ENCODE measurements at places on chromosomes 1 and 21.

- DNase-seq, result no peak
These were observed 31.9 kb downstream of the GDAP2 start for GRCh38 chr1:117897551-117897950.

GRCh38 chr1:157969697-157970485 lies 23.6 kb upstream of the KIRREL1 start:
- peak; percentile 85 for DNase-seq

GRCh38 chr1:161074676-161075368 lies 5.1 kb upstream of the ARHGAP30 start:
- DNase-seq, result no peak

DNA sequence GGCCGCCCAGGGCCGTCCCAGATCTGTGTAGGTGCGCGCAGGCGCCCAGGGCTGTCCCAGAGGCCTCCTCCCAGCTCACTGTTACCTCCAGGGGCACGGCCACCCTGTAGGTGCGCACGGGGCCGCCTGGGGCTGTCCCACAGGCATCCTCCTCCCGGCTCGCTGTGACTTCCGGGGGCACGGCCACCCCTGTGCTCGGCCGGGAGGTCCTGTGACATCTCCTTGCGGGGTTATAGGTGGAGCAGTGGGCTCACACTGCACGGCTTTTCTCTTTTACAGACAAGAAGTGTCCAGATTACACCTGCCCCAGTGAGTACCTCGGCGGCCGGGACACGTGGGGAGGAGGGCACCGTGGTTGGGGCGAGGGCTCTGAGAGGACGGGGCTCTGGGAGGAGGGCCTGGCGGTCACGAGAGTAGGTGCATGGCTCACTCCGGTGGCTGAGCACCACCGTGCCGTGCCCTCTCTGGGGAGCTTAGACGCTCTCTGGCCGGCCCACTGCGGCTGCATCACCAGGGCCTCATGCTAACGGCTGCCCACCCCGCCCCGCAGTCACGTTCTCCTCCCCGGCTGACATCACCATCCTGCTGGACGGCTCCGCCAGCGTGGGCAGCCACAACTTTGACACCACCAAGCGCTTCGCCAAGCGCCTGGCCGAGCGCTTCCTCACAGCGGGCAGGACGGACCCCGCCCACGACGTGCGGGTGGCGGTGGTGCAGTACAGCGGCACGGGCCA lies 21.4 kb downstream of the COL6A1 start:
- no peak for DNase-seq

- DNase-seq, result peak; percentile 100
These were observed 53.6 kb upstream of the EFHD2 start for GRCh38 chr1:15355968-15356625.

DNA sequence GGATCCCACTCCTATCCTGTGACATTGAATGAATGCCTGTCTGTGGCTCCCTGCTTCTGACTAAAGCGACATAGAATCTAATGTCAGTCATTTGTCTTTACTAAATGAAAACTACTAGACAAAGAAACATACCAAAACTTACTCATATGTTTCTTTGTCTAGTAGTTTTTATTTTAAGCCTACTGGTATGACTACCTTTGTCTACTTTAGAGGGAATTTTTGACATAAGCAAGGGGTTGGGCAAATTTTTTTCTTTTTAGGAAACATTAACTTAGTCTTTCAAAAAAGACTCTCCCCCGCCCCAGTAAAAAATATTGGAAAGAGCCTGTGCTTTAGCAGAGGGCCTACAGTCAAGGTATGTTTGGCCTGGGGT lies 4.9 kb downstream of the NEK7 start:
- DNase-seq, result no peak

DNA sequence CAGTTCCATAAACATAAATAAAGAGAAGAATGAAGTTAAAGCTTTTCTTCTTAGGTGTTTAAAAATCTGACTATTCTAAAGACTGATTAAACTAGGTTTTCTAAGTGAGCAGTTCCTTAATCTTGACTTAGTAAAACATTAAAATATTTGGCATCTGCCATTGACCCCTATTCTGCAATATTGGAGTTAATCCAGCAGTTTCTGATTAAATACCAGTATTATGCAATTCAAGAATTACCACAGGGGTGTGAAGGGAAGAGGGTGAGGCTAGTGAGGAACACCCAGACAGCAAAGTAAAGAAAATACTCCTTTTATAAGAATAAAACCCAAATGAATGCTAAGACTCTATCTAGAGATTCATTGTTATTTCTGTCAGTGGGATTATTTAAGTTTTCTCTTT lies 40.9 kb downstream of the CLIC4 start:
- DNase-seq, result no peak

DNA sequence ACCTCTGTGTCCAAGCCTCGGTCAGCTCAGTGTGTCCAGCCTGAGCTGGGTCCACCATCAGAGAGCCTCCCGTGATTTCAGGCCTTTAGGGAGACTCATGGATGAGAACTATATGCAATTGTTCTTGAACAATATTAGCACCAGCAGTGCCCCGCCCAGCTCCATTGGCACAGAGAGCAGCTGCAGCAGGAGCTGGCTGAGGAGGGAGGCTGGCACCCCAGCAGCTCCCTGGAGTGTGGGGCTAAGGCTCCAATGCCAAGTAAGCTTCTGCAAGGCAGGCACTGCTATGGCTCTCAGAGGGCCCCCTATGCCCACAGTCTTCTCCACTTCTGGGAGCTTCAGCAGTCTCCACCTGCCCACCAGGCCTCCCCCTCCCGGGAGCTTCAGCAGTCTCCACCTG lies 593.3 kb downstream of the MATN1 start:
- no peak for DNase-seq

DNA sequence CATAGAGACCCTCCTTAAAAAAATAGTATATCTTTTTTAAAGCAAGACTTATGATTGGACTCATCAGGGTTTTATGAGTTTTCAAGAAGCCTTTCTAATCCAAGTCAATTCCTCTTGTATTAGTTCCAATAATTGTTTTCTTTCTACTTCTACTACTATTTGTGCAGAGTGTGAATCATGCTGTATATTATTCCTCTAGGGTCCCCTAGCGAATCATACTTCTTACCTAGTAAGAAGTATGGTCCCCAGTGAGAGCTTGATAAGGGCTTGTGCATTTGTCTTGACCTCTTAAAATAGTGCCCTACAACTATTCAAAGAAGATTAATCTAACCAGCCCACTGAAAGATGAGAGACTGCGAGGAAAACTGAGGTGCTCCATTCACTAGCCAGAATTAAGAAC lies 715.7 kb upstream of the ZP4 start:
- no peak for DNase-seq

DNA sequence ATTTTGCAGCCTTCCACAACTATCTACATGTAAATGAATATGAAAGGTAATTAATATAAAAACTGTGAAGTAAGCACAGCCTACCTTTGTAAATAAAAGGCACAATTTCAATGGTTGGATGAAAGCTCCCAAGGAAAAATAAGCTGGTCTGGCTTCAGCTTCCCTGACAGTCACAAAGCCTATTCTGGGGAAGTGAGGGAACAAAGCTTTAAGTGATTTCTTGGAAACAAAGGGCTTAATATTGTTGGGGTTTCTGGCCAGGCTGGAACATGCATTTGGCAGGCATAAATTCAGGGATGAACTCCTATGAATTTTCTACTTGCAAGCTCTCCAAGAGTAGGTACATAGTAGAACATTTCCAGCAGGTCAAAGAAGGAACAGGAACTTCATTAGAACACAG lies 17.3 kb downstream of the BCAS2 start:
- no peak for DNase-seq

DNA sequence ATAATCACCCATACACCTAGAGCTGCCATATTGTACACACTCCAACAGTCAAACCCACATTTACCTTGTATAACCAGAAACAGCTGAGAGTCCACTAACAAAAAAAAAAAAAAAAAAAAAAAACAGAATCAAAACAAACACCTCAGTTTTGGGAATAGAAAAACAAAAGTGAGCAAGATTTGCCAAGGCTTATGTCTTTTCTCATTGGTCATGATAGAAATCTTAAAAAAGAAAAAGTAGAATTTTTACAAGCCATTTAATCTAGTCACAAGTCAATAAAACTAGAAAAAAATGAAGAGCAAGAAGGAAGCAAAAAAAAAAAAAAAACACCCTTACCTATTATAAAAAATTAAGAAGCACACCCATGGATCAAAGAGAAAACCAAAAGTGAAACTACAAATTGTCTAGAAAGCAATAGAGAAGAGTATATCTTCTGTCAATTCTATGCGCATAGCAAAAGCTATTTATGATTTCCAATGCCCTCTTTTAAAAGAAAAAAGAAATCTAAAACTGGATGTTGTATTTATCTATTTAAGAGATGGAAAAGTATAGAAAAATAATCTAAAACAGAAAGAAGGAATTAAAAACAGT lies 113.2 kb upstream of the GALNT2 start:
- DNase-seq, result no peak

GRCh38 chr1:42319871-42320484 lies 15.1 kb downstream of the FOXJ3 start:
- no peak for DNase-seq

- DNase-seq, result no peak
These were observed 108.6 kb downstream of the NTMT2 start for GRCh38 chr1:170254371-170254770.

DNA sequence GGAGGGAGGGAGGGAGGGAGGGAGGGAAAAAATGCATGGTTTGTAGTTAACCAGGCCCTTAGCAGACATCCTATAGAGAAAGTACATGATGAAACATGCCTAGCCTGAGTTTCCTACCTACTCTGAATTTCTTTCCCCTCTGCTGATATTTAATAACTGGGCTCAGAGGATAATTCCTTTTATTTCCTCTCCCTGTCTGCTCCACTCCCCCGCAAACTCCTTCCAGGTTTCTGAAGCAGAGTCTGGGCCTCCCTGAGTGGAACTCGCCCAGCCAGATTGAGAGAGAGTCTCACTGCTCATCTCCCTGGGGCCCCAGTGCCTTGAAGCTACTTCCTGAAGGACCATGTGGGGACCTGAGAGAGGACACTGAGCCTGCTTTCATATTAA lies 111.9 kb upstream of the SLC44A3 start:
- DNase-seq, result no peak

DNA sequence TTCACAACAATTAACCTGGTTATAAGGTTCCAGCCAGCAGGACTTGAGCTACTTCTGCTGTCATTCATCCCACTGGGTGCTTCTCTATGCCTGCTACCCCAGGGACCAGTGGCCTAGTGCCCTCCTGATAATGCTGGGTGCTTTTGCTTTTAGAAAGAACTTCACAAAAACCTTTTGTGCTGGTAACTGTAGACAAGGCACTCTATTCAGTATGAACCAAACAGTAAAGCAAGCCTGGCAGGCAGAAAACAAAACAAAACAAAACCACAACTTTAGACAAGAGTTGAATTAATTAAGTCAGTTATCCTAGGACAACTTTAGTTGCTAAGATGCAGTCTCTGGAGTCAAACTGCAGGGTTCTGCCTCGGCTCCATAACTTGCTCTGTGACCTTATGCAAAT lies 61.9 kb upstream of the ADGRL2 start:
- DNase-seq, result no peak
